ENCODE measurements at places on chromosomes 11 and 22.

DNA sequence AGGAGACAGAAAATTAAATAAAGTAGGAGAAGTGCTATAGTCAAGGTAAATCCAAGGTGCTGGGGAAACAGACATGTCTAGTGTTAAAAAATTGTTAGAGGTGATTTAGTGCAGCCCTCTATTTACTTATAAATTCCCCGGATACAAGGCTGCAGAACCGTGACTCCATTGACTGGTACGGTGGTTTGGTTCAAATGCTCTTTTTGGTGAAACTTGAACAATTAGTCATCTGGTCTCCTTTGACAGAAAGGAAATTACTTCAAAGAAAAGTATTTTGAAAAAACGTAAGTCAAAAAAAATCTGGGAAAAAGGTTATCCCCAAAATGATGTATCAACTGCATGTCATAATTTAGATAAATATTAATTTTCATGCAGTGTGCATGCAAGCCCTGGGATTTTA is 399.2 kb downstream of the CNTN5 start:
- peak; percentile 62 for DNase-seq

DNA sequence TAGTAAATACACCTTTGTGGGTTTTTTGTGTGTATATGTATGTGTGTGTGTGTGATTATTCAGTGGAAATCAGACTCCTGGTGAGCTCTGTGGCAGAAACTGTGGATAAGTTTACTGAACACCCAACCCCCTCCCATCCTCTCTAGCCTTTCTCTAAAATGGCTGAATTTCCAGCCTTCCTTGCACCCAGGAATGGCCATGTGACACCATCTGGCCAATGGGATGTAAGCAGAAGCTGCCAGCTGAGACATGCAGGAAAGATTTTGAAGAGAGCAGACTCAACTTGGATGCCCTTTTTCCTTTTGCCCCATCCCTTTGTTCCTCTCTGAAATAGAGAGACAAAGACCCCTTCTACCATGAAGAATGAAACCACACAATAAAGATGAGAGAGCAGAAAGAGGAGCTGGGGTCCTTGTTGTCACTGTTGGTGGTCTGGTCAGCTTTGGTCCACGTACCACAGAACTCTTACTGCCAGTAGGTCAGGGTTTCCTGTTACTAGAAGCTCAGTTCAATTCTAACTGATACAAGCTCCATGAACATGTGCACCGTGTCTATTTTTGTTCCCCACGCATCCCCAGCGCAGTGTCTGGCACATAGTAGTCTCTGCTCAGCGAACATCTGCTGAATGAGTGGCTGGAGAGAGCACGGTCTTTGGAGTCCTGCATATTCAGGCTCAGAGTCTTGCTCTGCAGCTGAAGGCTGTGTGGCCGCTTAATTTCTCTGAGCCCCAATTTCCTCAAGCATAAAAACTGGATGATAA is 57.5 kb downstream of the SEZ6L start:
- no peak for DNase-seq

- DNase-seq = no peak
These were observed 6.6 kb downstream of the CBX6 start for GRCh38 chr22:38865201-38866023.

GRCh38 chr11:20360650-20361049 is 2.9 kb upstream of the HTATIP2 start:
- peak; percentile 50 for DNase-seq

DNA sequence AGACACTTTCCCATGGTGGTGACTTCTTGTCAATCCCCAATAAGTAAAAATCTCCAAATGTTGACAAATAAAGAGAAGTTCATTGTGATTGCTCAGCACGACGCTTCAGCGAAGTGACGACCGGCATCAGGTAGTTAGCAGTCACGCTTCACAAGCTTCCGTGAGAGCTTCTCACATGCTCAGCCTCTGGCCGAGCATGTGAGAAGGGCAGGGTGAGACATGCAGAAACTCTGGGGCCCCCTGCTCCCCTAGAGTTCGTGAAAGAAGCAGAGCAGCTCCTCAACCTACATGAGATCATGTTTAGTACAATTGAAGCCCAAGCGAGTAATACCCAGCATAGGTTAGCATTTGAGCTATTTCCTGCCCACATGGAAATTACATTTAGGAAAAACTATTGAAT is 4.4 kb upstream of the C11orf16 start:
- DNase-seq = no peak

DNA sequence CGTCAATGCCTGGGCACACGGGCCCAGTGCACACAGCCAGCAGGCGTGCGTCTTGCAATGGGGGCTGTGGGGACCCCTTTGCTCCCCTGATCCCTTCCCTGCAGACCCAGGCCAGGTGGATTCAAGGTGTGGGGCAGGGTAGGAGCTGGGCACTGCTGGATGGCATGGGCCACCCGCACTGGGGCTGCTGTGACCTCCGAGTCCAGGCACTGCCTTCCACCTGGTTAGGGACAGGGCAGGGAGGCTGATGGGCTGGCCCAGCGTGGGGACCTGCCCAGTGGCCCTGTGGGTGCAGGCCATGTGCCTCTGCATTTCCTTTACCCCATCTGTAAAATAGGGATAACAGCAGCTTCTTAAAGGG is 22.9 kb downstream of the KCNQ1 start:
- no peak for DNase-seq

GRCh38 chr11:111303461-111303860 is 5.1 kb downstream of the POU2AF3 start:
- peak; percentile 7 for DNase-seq

GRCh38 chr11:75421902-75422247 is 11.1 kb downstream of the KLHL35 start:
- no peak for DNase-seq

GRCh38 chr11:10204021-10204420 is 90.0 kb downstream of the SBF2 start:
- DNase-seq = no peak

- DNase-seq = no peak
These were observed 145.8 kb upstream of the ARHGAP20 start for GRCh38 chr11:110857892-110858546.

GRCh38 chr11:94504689-94505293 is 7.5 kb upstream of the C11orf97 start:
- DNase-seq = peak; percentile 28

DNA sequence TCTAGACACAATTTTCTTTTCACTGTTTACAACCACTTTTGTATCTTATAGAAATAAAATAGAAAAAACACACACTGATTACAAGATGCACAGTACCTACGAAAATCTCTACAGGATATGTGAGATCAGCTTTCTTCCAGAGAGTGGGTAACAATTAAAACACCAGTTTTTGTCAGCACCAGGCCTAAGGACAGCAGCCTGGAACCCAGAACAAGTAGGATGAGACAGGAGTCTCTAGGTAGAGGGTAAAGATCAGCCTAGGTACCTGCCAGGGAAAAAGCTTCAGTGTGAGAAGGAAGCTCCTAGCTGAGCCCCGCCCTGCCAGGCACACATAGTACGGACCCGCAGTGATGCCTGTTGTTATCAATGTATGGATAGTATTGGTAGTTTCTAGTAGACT is 61.9 kb downstream of the KIRREL3 start:
- DNase-seq = no peak

DNA sequence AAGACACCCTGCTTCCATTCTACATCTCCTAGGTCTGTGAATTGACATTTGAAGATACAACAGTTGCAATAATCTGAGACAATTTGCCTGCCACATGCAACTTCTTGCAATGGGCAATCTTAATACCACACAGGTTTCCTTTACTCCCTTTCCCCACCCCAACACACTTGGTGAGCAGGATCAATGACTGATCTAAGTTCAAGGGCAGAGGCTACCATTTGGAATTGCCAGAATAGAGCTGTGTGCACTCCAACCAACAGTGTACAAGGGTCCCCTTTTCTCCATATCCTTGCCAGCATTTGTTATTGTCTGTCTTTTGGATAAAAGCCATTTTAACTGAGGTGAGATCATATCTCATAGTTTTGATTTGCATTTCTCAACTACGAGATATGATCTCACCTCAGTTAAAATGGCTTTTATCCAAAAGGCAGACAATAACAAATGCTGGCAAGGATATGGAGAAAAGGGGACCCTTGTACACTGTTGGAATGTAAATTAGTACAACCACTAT is 2.9 kb upstream of the NNMT start:
- DNase-seq = peak; percentile 46

- DNase-seq = no peak
These were observed 5.5 kb downstream of the CSNK2A3 start for GRCh38 chr11:11347592-11347991.

DNA sequence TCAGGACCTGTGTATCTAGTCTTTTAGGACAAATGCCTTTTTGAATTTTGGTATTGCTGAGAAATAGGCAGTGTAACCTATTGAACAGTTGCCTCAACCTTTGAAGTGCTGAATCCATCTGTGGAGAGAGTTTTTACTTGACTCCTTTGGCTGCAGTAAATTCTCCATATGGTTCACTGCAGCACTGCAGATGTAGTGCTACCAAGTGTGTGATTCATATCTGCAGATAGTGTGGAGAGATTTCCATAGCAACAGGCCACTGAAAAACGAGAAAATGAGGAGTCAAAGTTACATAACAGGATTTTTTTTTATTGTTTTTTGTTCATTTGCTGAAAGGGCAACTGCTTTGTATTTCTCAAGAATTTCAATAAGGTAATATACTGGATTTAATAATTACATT is 356.1 kb downstream of the RAB38 start:
- no peak for DNase-seq

DNA sequence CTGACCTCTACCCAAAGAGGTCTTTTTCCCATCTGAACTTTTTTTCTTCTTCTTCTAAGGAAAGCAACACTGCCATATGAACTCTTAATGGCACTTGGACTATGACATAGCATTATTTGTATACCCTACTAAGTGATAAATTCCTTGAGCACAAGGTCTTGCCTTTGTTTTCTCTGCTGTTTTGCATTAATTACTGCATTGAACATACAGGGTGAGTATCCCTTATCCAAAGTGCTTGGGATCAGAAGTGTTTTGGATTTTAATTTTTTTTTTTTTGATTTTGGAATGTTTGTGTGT is 48.8 kb downstream of the BID start:
- DNase-seq = no peak

- DNase-seq = peak; percentile 55
These were observed 305.5 kb downstream of the DDX10 start for GRCh38 chr11:108970221-108970991.

DNA sequence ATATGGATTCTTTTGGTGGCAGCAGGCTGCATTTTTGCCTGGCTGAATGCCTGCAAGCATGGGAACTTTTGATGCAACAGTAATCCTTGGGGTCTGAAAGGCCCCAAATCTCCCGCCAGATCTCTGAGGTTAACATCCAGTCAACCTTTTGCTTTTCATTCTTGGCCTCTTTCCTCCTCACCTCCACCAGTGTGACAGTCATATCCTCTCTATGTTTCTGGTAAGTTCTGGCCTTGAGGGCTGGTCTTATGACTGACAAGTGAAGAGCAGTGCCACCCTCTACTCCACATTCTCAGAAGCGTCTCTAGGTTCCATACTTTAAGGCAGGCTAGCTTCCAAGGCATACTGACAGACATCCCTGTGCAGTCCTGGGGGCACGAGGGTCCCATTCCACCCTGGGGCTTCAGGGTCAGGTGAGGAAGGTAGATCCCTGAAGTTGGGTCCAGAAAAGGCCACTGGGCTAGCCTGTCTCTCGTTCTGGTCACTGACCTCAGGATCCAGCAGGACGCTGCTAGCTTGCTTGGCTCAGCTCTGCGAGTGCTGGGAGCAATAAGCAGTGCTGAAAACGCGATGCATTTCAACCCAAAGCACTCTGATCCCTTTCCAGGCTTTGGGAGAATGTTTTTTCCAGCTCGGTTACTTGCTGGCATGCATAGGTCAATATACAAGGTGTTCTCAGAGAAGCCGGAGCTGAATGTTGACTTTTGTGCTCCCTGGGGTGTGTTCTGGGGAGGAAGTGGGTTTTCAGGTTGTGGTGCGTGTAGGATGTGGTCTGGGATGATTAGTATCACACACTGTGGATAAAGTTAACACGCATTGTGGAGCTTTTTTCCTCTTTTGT is 75.2 kb downstream of the PTPRJ start:
- DNase-seq = no peak

DNA sequence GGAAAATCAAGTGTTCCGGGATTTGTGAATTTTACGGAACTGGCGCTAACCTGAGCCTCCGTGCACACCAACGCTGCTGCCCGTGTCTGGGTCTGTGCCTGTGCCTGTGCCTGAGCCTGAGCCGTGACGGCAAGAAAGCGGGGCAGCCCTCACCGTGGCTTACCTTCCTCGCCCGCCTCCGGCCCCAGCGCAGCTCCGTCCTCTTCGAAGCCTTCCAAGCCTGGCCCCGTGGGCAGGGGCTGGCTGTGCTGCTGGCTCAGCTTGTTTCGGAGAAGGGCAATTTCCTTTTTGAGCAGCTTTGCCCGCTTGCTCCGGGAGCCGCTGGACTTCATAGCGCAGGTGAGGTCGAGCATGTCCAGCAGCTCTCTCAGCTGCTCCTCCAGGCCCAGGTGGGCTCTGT is 33.8 kb downstream of the BRD1 start:
- no peak for DNase-seq

DNA sequence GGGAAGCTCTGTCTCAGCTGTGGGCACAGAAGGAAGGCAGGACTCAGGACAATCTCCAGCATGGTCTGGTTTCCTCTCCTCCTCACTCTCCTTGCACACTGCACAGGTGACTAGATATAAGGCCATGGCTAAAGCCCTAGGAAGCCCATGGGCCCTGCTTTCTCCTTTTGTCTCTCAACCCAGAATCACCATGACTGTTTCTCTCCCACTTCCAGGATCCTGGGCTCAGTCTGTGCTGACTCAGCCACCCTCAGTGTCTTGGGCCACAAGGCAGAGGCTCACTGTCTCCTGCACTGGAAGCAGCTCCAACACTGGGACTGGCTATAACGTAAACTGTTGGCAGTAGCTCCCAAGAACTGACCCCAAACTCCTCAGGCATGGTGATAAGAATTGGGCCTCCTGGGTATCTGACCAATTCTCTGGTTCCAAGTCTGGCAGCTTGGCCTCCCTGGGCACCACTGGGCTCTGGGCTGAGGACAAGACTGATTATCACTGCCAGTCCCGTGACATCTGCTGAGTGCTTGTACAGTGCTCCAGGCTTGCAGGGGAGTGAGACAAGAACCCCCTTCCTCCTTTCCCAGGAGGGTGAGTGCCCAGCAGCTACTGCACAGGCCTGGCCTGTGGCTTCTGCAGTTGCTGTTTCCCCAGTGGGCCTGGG is 104.0 kb upstream of the TOP3B start:
- no peak for DNase-seq

All from NCI-H226 (cell line).